NCI-H1092 (cell line): ENCODE measurements at places on chromosomes 12 and 14.

DNA sequence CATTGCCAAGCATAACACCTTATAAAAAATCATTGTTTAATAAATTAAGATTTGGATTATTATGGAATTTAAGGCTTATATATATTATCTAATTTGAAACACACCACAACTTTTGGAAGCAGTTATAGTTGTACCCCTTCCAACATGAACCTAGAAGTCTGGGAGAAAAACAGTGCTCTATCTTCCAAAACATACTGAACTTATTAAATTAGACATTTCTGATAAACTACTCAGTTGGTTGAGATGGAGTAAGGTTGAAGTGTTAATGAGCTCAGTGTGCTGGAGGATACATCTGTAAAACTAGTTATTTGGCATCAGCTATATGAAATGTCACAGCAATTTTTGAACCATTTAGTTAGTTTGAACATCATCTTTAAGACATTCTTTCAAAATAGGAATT is 227.4 kb downstream of the ALX1 start:
- DNase-seq, result no peak

DNA sequence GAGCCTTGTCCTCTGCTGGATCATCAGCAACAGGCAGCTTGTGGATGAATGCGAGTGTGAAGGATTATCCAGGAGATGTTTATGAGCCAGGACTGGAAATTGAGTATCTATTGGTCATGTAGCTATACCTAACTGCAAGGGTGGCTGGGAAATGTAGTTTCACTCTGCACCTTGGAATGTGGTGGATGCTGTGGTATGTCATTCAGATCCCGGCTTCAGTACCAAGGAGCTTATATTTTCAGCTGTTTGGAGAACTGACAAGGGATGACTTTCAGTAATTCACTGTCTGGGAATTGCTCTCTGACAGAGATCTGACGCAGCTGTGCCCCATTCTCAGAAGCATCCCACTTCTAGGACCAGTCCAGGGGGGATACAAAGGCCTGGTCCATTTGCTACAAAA is 792.3 kb upstream of the NOVA1 start:
- DNase-seq, result no peak

DNA sequence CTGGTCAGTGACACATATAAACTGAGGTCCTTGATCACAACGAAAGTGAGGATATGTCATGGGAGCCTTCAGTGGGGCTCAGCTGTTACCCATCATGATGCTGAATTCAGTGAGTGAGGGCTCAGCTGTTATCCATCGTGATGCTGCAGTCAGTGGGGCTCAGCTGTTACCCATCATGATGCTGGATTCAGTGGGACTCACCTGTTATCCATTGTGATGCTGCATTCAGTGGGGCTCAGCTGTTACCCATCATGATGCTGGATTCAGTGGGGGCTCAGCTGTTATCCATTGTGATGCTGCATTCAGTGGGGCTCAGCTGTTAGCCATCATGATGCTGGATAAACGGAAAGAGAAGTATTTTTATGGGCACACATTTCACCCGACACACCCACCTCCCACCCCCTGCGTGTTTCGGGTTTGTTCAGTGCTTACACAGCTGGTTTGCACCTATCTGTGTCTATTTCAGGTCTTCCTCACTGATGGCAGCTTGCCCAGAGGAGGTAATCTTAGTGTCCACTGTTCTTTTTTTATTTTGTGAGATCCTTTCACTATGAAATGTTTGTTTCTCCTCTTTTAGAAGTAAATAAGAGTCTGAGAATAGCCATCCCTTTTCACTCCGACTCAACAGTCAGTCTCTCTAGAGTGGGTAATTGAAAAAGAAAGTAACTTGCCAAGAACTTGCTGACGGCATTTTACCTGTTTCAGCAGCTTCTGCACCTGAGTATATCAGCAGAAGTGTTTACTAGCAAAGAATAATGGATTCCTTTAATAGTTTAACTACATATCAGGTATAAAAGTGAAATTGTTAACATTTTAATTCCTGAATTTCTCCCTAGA is 183.0 kb downstream of the ERC1 start:
- DNase-seq, result peak; percentile 20

DNA sequence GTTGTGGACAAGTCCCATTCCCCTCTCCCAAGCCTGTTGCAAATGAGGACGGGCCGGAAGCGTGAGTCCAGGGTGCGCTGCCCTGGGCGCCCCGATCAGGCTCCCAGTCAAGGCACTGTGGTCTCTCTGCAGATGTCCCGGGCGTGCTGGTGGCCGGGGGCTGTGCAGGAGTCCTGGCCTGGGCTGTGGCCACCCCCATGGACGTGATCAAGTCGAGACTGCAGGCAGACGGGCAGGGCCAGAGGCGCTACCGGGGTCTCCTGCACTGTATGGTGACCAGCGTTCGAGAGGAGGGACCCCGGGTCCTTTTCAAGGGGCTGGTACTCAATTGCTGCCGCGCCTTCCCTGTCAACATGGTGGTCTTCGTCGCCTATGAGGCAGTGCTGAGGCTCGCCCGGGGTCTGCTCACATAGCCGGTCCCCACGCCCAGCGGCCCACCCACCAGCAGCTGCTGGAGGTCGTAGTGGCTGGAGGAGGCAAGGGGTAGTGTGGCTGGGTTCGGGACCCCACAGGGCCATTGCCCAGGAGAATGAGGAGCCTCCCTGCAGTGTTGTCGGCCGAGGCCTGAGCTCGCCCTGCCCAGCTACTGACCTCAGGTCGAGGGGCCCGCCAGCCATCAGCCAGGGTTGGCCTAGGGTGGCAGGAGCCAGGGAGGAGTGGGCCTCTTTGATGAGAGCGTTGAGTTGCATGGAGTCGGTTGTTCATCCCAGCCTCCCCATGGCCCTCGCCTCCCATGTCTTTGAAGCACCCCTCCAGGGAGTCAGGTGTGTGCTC is 6.3 kb downstream of the SLC25A47 start:
- no peak for DNase-seq

- no peak for DNase-seq
Observed at GRCh38 chr14:104054222-104054905, 31.1 kb upstream of the ASPG start.

DNA sequence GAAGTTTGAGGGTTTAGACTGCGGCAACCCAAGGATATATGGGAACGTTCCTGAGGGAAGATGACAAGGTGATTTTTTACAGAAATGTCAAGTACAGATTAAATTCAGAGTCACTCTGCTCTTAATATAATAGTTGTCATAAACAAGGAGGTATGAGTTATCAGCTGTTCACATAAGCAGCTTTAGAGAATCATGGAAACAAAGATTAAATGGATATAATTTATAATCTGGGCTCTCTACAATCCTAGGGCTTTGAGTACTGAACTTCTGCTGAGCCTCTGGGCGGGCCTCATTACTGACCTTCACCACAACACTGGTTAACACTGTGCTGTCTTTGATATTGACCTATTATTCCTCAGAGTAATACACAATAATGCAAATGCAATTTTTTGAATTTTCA is 577.8 kb downstream of the RPS29 start:
- DNase-seq, result no peak

DNA sequence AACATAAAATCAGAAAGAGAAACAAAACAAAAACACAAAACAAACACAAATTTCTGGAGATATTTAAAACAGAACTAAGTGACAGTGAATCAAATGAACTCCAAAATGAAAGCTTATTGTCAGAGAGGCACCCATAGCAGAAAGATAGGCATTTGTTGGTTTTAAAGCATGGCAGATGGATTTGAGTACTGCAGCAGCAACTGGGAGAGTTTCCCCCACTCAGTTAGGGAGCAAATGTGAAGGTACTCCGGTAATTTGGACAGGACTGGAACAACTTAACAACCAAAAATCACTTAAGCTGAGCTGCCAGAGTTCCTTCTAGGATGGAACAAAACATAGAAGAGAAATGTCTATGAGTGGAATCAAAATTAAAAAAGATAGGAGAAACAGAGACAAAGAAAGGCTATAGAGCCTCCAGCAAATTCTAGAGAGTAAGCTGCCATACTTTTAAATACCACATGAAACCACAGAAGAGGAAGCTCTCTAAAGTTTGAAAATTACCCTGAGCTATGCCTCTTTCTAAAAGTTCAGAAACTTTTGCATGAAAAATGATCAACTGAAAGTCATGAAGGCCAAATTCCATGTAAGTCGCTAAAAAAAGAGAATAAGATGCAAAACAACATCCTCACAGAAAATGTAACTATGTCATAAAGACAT is 1248.3 kb upstream of the USP15 start:
- DNase-seq, result no peak

GRCh38 chr14:76780360-76780759 is 19.1 kb downstream of the VASH1 start:
- DNase-seq, result no peak

DNA sequence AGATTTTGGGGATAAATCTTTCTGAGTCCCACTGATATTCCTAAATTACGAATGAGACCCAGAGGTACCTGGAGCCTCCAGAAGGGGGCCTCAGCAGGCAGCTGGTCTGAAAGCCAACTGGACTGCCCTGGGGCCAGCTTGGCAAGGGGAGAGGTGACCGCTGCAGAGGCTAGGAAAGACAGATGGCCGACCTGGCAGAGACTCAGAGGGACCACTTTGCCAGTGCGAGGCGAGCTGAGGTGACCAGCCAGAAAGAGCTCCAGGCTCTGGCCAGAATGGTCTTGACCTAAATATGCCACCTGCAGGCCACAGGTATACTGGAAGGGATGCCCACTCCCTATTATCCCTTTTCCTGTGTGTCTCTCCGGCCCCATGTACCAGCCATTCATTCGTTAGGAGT is 256.8 kb upstream of the GARIN6 start:
- no peak for DNase-seq

GRCh38 chr14:77508249-77508648 is 9.6 kb upstream of the ISM2 start:
- no peak for DNase-seq

DNA sequence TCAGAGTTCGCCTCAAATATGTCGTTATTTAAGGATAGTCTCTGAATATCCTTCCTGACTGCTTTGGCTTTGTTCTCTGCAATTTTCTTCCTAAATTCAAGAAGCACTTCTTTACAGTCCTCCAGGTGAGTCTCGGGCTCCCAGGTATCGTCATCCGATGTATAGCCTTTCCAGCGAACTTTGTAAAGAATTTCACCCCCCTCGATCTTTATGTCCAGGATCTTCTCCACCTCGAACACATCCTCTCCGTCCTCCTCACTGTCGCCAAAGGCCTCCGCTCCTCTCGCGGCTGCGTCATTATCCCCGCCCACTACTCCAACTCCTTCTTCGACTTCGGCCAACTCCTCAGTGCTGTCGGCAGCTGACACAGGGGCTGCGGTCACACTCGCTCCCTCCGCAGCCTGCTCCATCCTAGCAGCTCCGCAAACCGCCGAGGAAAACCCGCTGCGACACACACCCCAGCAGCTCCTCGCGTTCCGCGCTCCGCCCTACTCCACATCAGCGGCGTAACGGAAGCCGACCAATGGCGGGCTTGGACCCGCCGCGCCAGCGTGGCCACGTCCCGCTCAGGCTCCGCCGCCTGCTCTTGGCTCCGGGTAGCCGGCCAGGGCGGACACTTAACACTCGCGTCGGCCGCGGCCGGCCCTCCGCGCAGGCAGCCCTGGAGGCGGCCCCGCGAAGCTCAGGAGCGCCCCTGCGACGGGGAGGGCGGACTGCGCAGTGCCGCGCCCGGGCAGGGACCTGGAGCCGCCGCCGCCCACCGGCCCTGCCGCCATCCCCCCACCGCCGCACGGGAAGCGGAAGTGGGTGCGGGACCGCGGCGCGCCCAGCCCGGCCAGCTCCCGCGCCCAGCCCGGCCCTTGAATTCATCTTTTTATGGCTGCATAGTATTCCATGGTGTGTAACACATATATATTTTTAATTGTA is 4.1 kb downstream of the CD163L1 start:
- no peak for DNase-seq

DNA sequence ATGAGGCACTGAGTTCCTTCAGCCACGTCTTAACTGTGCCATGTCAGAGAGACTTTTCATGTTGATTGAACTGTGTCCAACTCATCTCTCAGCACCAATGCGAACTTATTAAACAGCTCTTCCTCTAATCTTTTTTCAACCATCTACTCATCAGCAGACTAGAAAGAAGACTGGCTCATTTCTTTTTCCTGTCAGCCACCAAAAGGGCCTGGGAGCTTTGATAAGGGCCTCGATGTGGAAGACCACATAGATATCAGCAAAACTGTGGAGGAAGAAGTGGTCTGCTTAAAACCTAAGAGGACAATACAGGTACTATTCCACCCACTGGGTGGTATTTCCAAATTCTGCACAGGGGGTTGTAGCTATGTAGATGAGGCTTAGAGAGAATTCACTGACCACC is 3.6 kb upstream of the PLXNC1 start:
- DNase-seq, result no peak

GRCh38 chr14:44988694-44989093 is 26.7 kb downstream of the TOGARAM1 start:
- no peak for DNase-seq

DNA sequence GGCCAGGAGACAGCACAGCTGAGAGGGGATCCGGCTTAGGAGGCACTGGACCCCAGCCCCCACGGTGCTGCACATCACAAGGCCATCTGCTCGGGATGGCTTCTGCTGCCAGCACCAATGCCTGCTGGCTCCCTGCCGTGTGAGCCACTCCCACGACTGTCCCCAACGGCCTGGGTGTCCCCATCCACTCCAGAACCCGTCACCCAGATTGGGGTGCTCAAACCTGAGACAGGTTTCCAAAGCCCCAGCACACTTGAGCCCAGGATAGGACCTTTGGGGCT is 102.4 kb downstream of the RFLNA start:
- DNase-seq, result no peak

- DNase-seq, result no peak
Observed at GRCh38 chr12:43815416-43815815, 9.3 kb upstream of the TWF1 start.

- no peak for DNase-seq
Observed at GRCh38 chr12:42469355-42470175, 120.0 kb downstream of the PRICKLE1 start.

DNA sequence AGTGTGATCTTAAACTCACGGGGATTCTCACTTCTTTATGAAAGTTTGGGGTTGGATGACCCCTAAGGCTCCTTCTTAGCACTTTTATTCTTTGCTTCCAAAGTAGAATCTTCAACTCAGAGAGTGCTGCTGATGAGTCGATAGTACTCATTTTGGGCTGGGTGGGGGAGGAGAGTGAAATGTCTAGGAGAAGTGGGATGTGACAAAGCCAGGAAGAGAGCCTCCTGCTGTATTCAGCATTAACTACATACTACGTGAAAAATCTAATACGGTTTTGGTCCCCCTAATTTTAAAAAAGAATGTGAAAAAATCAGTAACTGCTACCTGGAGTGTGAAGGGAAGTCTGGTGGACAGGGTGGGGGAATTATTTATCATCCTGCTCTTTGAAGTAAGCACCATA is 148.3 kb downstream of the SAMD4A start:
- no peak for DNase-seq

- DNase-seq, result no peak
Observed at GRCh38 chr12:88763536-88764100, 183.3 kb upstream of the KITLG start.

- peak; percentile 81 for DNase-seq
Observed at GRCh38 chr14:29741909-29742401, 185.7 kb downstream of the PRKD1 start.

GRCh38 chr12:18320036-18320617 is 58.8 kb downstream of the PIK3C2G start:
- peak; percentile 2 for DNase-seq

- no peak for DNase-seq
Observed at GRCh38 chr14:96040828-96041371, 1.7 kb downstream of the C14orf132 start.
